Activated CD4-positive, CD25-positive, alpha-beta regulatory T cell treated with anti-CD3 and anti-CD28 coated beads, Interleukin-2, amount 50 U/mL, for 72 hours (primary cell): ENCODE measurements at places on chromosomes 1 and 21.

- no peak for DNase-seq
These were observed 16.1 kb downstream of the SIPA1L2 start for GRCh38 chr1:232613752-232614381.

DNA sequence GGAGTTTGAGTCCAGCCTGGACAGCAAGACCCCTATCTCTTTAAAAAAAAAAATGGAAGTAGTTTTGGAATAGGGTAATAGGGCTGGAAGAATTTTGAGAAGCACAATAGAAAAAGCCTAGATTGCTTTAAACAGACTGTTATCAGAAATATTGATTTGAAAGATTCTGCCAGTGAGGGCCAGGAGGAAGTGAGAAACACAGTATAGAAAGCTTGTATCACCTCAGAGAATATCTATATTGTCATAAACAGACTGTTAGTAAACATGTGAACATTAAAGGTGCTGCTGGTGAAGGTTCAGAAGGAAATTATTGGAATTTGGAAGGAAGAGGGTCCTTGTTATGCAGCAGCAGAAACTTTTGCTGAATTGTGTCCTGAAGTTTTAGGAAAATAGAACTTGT is 24.8 kb upstream of the PSEN2 start:
- DNase-seq = no peak

GRCh38 chr1:180860535-180860934 is 52.2 kb upstream of the KIAA1614 start:
- DNase-seq = no peak

- no peak for DNase-seq
These were observed 114.4 kb downstream of the CASZ1 start for GRCh38 chr1:10682108-10682445.

DNA sequence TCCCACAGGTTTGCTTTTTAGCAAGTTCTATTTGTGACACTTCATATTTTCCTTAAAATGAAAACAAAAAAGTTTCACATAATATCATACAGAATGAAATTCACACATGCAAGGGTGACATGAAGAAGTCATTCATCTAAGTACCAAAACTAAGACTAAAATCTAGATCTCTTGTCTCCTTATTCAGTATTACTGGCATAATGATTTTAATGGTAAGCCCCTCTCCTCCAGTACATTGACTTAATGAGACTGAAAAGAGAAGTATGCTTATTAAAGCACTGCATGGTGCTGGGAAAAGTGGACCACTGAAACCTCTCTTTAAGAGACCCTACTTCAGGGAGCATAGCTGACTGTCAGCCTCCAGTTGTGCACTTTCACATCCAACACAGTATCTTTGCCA is 99.5 kb downstream of the NEGR1 start:
- no peak for DNase-seq

GRCh38 chr1:66300972-66301451 is 232.9 kb upstream of the SGIP1 start:
- no peak for DNase-seq

DNA sequence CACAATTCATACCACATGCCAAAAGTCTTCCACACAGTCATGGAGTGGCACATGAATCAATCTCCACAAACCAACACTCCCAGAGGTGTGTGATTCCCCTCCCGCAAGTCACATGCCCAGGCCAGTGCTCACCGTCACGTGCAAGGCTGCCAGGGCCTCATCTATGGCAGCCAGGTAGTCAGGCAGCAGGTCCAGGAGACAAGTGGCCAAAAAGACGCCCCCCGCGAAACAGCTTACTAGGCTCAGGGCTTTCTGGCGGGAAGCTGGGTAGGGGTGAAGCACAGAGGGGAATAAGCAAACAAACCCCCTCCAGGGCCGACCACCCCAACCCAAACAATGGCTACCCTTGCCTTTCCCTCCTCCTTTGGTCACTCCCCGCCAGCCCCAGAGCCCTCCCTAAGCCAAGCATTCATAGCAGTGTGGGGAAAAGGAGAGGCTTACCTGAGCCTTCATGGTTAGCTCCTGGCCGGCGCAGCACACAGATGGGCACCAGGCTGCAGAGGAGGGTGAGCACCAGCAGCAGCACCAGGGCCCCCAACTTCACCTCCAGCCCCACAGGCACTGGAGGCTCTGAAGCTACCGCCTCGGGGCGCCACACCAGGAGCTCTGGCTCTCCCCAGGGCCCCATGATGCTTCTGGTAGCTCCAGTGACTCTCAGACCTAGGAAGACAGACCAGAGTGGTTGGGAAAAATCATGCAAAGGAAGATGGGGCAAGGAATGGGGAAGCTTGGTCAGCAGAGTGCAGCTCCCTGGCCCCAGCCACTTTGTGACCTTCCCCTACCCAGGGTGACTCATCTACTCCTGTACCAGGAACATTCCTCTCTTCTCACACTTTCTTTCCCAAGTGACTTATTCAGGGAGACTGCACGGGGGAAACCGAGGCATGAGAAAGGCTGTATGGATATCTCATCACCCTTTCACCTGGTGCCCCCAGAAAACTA is 978 bp downstream of the SLC39A1 start:
- DNase-seq = no peak

GRCh38 chr1:218887141-218887925 is 286.3 kb upstream of the LYPLAL1 start:
- DNase-seq = no peak

- no peak for DNase-seq
These were observed 41.7 kb downstream of the PKP1 start for GRCh38 chr1:201324821-201325677.

DNA sequence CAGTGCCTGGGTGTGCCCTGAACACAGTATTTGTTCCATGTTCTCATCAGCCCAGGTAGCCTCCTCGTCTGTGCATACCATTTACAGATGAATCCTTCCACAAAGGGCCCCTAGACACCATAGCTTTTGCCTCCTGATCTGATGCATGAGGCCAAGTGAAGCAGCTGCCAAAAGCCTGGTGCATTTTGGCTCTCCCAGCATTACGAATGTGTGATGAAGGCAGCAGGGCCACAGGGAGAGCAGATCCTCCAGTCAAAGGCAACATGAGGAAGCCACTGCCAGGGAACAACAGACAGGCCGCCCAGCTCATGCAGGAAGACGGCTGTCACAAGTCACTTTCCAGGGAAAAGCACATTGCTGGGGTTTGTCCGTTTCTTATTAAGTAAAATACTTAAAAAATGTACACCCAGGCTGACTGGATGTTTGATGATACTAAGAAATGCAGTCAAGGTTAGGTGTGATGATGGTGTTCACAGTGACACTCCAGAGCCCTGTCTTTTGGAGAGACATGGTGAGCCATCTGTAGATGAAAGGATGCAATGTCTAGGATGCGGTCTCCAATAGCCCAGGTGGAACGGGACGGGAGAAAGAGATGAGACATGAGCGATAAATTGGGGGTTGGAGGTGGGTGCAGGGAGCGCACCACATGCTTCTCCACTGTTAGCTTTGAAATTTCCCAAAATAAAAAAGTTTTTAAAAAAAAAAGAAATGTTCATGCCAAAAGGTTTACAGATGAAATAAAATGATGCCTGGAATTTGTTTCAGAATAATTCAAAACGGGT is 48.7 kb downstream of the NPHP4 start:
- no peak for DNase-seq

- DNase-seq = peak; percentile 62
These were observed 25.1 kb upstream of the RUNX3 start for GRCh38 chr1:24955161-24955560.

- DNase-seq = no peak
These were observed 36.8 kb downstream of the RAP1A start for GRCh38 chr1:111656086-111657017.

GRCh38 chr1:35394386-35394785 is 125.9 kb downstream of the ZMYM4 start:
- no peak for DNase-seq

- no peak for DNase-seq
These were observed 31.0 kb downstream of the TNNT2 start for GRCh38 chr1:201346337-201346939.

- no peak for DNase-seq
These were observed 29.4 kb downstream of the VPS26C start for GRCh38 chr21:37237764-37238163.

DNA sequence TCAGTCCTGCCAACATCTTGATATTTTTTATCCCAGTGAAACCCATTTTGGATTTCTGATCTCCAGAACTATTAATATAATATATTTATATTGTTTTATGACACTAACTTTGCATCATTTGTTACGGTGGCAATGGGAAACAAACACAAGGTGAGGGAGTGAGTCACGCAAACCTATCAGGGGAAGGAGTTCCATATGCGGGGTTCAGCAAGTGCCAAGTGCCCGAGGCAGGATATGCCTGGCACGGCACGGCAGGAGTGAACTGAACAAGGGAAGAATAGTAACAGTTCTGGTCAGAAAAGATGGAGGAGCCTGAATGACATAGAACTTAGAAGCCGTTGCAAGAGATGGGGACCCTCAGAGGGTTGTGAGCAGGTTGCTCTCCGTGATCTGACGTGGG is 7.7 kb upstream of the IL10RB start:
- no peak for DNase-seq

- no peak for DNase-seq
These were observed 325 bp downstream of the OR14A2 start for GRCh38 chr1:247747616-247748015.

DNA sequence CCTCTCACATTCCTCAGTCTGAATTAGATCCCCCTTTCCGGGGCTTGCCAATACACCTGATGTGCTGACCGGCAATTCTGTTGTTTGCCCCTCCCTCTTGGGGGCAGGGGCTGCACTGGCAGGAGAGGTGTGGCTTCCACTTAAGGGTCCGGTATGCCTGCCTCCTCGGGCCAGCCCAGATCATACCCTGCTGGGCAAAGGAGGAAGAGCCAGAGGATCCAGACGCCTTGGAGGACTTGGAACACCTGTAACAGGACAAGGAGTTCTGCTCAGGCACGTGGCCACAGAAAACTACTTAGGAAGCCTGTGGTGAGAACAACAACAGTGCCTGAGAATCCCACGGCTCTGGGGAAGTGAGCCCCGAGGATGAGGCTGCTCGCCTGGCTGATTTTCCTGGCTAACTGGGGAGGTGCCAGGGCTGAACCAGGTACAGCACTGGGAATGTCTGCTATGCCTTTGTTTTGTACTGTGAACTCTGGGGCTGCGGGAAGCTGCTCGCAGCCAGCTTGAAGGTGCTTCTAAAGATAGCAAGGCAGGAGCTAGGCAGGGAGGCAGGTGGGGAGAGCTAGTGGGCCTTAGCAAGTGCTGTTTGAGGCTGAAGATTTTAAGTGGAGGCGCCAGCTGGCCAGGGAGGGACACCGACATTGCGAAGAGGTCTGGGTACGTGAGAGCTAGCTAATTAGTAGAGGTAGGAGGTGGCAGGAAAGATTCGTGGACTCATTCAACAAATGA is at the start of gene SMPDL3B:
Gene SMPDL3B (plus strand): TSS at position 183 of the 732 bp plus-strand sequence. CDS start 184 bp downstream, at position 367.
- DNase-seq = no peak

DNA sequence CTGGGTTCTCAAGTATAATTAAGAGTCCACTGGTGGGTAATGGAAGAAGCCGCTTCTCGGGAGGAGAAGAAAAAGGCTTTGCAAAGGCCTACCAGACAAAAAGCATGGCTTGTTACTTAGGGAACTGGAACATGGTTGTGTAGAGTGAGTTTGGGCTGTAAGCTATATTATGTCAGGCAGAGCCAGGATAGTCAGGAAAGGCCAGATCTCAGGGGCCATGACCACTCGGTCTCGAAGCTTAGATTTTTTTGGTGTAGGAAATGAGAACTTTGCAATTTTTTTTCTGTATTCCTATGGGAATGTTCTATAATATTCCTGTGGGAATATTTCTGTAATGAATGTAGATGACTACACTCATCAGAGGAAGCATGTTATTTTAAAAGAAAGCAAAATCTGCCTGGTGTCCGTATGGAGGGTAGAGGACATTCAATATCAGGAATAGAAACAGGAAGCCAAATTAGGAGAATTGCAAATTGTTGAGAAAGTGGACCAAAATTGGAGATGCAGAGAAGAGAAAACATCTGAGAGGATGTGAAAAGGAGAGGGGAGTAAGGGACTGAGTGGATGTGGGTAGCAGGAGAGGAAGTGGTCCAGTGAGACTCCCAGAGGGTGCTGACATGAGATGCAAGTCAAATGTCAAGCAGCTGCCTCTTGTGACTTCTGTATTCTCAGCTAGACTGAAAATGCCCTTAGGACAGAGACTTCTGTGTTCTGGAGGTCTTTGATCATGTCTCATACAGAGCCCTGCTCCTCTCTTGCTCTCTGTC is 45.2 kb upstream of the HAO2 start:
- no peak for DNase-seq

- no peak for DNase-seq
These were observed 23.6 kb upstream of the COQ8A start for GRCh38 chr1:226916497-226916896.

DNA sequence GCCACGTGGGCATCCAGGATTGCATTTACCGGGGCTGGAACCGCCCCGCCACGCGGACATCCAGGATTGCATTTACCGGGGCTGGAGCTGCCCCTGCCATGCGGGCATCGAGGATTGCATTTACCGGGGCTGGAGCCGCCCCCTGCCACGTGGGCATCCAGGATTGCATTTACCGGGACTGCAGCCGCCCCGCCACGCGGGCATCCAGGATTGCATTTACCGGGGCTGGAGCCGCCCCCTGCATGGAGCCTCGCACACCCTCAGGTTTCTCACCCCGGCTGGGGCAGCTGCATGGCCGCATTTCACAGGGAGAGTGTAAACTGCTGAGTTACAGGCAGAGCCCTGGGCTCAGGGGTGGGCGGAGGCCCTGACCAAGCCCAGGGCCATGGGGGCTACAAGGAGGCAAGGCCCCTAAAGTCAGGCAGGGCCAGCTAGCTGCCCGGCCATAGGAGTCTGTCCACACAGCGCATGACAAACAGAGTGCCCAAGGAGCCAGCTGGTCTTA is 166.8 kb upstream of the ARHGEF16 start:
- DNase-seq = no peak

- no peak for DNase-seq
These were observed 60.4 kb upstream of the ACOT11 start for GRCh38 chr1:54487571-54488050.

DNA sequence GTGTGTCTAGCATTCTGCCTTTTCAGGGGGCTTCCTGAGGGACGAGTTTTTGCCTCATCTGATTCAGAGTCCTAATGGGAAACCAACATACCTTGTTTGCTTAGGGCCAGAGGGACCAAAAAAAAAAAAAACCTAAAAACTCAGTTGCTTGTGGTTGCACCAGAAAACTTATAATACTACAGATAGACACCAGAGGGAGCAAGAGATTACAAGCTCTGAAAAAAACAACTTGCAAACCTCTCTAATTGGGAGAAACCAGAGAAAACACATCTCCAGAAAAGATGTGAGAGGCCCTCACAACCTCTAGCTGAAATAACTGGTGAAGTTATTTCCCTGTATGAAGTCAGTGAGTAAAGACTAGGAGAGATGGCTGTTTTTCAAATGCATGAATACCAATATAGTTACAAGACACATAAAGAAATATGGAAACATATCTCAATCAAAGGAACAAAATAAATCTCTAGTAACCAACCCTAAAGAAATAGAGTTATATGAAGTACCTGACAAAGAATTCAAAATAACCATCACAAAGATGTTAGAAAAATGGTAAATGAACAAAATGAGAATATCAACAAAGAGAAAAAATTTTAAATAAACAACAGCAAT is 233.7 kb upstream of the NFIA start:
- no peak for DNase-seq
